Neural progenitor cell (in vitro differentiated cells): ENCODE measurements at places on chromosomes 3 and 15.

GRCh38 chr3:39870706-39871105 lies 61.3 kb downstream of the MYRIP start:
- DNase-seq, result no peak

GRCh38 chr3:48694610-48695392 lies 9.1 kb upstream of the NCKIPSD start:
- peak; percentile 45 for DNase-seq

- no peak for DNase-seq
These were observed 599.6 kb downstream of the GBE1 start for GRCh38 chr3:81161851-81162250.

GRCh38 chr3:137148406-137148805 lies 190.6 kb downstream of the IL20RB start:
- DNase-seq, result no peak

DNA sequence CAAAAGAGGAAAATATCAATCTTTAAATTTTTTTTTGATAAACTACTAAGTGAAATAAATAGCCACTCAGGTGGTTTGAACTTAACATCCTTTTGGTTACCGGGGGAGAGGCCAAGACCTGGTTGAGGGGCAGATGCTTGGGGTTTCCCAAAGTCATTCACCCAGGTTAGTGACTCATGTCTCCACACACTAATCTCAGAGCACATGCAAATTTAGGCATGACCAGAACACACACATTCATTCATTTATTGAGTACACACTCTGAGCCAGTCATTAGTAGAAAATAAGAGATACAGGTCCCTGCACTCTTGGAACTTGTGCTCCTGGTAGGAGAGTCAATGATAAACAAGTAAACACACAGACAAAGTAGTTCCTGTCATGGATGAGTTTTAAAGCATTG lies 7.3 kb downstream of the ILDR1 start:
- no peak for DNase-seq

DNA sequence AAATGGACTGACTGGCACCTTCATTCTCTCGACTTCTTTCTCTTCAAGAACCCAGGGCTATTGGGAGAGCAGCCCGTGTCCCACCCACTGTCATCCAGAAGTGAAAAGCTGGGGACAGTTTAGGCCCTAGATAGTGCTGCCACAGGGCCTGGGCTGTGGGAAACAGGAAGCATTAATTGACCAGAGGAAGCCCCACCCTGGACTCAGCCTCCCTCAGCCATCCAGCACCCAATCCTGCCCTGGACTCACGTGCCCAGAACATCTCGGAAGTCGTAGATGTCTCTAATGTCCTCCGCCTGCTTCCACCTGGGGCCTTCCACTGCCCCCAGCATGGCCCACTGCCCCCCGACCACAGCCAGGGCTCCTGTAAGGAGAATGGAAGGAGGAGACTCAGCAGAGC lies 2.3 kb downstream of the CAMK1 start:
- no peak for DNase-seq

- peak; percentile 79 for DNase-seq
These were observed 45.7 kb upstream of the DUT start for GRCh38 chr15:48285329-48286214.

GRCh38 chr15:83207660-83208366 lies at the start of gene HDGFL3:
Gene HDGFL3, minus strand, starts transcription at chr15:83207823. Its CDS starts 409 bp downstream, at chr15:83207414.
- DNase-seq, result peak; percentile 88
